ENCODE measurements at places on chromosomes 16 and 17.

GRCh38 chr16:88989852-88990547 is 13.0 kb upstream of the CBFA2T3 start:
- no peak for DNase-seq

- DNase-seq, result no peak
These were observed 5.7 kb downstream of the ZFPM1 start for GRCh38 chr16:88458773-88459235.

DNA sequence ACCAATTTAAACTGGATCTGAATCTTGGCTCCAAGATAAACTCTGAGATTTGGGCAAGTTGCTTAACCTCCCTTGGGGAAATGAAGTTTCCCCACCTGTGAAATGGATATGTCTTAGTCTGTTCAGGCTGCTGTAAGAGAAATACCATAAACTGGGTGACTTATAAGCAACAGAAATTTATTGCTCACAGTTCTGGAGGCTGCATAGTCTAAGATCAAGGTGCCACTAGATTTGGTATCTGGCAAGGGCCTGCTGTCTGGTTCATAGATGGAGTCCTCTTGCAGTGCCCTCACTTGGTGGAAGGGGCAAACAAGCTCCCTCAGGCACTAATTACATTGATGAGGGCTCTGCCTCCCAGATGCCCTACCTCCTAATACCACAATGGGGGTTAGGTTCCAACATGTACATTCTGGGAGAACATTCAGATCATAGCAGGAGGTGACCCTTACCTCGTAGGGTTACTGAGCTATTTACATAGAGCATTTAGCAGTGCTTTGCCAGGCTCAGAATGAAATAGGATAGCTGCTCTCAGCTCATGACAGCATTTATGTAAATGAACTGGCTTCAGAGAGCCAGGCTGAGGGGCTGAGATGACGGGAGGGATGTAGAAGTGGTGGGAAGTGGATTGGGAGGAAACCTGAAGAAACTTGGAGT is 83.9 kb downstream of the SPECC1 start:
- DNase-seq, result no peak

DNA sequence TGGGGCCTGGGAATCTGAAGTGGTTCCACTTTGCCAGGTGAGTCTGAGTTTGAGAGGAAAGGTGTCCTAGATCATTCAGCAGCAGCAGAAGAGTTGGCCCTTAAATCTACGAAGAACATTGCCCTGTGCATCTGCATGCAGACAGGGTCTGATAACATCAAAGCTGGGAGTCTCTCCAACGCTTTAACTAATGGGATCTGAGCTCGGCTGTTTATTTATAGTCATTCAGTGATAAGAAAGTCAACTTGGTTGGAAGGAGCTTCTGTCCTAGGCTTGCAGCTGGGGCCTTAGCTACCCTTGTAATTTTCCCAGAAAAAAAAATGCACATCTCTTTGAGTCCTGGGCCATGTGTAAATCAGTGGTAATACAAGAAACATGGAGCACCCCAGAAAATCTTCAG is 418.0 kb upstream of the HSBP1 start:
- DNase-seq, result no peak

GRCh38 chr16:23611936-23612335 is 15.8 kb upstream of the NDUFAB1 start:
- DNase-seq, result no peak

GRCh38 chr17:14366199-14366598 is 65.3 kb downstream of the HS3ST3B1 start:
- no peak for DNase-seq

- no peak for DNase-seq
These were observed 60.6 kb downstream of the BCAS3 start for GRCh38 chr17:60738287-60738686.

DNA sequence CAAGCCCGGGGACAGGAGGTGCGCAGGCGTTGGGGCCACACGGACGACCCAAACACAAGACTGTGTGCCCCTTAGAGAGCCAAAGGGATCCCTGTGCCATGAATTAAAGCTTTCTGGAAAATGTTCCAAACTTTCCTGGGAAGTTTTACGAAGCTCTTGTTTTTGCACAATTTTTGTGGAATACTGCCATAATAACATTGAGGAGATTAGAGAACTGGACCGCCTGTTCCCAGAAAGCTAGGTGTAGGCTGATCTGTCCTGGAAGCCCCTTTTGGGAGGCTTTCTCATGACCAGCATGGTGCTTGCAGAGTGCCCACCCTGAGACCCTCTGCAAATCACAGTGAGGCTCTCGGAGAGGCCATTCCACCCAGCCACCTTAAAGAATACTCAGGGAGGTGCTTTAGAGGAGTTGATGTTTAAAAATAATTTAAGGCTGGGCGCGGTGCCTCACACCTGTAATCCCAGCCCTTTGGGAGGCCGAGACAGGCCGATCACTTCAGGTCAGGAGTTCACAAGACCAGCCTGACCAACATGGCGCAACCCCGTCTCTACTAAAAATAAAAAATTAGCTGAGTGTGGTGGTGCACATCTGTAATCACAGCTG is 1.1 kb downstream of the KDM8 start:
- no peak for DNase-seq

- no peak for DNase-seq
These were observed 20.6 kb upstream of the SLC35G3 start for GRCh38 chr17:35214631-35215273.

All from tibial artery (tissue), 4 donors.